ENCODE measurements at places on chromosomes 4 and X.

GRCh38 chrX:103614999-103615398, 7.2 kb downstream of the TCEAL3 start:
- DNase-seq, result no peak

DNA sequence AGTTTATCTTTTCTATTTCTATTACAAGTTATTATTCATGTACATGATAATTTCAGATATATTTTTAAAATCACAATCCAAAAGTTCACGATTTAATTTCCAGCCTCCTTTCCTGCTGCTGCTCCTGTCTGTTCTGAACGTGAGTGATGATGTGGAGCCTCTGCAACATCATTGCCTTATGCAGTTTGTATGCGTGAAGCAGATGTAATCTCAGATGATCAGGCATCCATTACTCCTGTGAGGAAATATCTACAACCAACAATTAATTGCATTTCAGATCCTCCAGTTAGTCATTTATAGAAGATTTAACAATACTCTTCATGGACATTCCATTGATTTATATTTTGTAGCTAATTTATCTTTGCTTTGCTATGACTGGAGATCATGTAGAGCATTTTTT, 668.7 kb upstream of the EPHA5 start:
- DNase-seq, result no peak

DNA sequence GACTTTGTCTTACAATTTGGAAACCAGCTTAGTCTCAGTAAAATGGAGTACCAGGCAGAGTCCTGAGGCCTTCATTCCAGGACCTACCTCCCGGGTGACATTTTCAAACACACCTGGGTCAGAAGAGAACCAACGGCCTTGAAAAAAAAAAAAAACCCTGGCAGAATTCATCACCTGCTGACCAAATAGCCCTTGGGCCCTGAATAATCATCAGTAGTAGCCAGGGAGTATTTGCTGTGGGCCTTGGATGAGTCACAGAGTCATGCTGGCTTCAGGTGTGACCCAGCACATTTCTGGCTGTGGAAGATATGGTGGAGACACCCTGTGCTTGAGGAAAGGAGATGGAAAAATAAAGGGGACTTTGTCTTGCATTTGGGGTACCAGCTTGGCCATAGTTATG, 92.2 kb downstream of the LPAR4 start:
- no peak for DNase-seq

- DNase-seq, result no peak
These were observed 521.0 kb upstream of the IGFBP7 start for GRCh38 chr4:57631147-57631546.

DNA sequence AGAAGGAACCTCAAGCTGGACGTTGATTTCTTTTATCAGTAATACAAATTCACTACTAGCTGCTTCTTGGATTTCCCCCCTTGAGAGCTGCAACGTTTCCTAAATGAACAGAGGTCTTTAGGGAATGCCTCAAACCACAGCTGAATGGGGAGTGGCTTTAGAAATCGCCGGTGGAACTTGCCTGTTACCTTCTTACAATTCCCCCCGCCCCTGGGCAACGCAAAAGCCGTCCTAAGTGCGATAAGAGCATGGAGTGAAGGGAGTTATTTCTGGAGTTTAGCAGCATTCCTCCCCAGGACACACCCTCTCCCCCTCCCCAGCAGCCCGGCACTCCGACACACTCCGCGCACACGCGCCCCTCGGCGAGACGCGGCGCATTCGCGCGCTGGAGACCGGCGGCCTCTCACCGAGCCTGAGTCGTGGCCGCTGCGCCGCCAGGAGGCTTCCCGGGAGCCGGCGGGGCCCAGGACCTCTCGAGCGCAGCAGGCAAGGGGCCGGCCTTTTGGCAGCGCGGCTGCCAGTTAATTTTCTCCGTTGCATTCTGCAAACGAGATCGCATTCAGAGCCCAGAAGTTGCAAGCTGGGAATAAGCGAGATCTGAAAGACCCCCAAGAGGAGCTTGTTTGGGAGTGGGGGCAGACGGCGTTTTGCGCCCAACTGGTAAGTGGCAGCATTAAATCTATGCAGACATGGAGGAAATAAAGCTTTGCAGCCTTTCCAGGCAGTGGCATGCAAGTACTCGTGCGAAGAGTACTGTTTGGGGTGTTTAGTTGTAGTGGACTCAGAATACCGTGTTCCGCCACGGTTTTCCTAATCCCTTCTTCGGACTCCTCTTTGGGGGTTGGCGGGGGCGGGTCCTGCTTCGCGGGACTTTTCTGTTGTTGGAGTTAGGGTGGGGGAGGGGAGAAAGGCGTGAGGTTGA, 134.7 kb downstream of the PALLD start:
- no peak for DNase-seq

GRCh38 chr4:73259571-73260090, 1.0 kb upstream of the ANKRD17 start:
- DNase-seq, result no peak

- DNase-seq, result no peak
These were observed 73.7 kb downstream of the LEF1 start for GRCh38 chr4:108094923-108095482.

DNA sequence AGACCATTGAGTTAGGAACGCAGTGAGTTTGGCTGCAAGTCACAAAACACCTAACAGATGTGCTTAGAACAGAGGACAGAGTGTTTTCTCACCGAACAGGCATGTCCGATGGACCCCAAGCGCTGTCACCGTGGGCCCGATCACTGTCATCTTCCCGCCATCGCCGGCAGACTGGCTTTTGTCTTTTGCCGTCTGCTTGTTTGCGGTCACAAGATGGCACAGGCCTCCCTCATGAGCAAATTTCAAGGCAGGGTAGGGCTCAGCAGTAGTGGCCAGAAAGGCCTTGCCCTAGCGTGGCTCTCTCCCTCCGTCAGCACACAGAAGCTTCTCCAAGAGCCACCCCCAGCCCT, 21.4 kb upstream of the MRFAP1 start:
- no peak for DNase-seq

DNA sequence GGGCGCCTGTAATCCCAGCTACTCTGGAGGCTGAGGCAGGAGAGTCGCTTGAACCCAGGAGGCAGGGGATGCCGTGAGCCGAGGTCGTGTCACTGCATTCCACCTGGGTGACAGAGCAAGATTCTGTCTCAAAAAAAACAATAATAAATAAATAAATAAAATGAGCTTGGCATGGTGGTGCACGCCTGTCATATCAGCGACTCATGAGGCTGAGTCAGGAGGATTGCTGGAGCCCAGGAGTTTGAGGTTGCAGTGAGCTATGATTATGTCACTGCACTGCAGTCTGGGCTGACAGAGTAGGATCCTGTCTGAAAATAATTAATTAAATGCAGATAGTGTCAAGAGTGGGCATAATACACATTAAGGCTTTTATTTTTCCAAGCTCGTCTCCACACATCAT, 77.5 kb downstream of the DHRSX start:
- no peak for DNase-seq

DNA sequence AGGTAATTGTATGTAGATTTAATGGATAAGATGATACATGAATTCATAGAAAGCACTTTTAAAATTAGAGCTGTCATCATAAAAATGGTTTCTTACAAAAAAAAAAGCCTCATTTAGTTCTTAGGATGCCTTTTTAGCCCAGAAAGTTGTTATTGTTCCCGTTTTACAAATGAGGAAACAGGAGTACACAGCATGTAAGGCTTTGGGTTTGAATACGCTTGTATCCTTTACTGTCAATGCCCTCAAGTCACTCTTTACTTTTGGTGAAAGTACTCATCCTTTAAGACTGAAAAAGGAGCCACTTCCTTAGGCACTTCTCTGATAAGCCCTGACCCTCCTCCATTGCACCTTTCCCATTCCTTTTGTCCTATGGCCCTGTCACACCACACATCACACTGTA, 4.9 kb downstream of the EREG start:
- DNase-seq, result no peak

- DNase-seq, result no peak
These were observed 71.3 kb downstream of the MAP3K15 start for GRCh38 chrX:19443869-19444526.

GRCh38 chr4:75432683-75433082, 81.5 kb downstream of the RCHY1 start:
- DNase-seq, result no peak

DNA sequence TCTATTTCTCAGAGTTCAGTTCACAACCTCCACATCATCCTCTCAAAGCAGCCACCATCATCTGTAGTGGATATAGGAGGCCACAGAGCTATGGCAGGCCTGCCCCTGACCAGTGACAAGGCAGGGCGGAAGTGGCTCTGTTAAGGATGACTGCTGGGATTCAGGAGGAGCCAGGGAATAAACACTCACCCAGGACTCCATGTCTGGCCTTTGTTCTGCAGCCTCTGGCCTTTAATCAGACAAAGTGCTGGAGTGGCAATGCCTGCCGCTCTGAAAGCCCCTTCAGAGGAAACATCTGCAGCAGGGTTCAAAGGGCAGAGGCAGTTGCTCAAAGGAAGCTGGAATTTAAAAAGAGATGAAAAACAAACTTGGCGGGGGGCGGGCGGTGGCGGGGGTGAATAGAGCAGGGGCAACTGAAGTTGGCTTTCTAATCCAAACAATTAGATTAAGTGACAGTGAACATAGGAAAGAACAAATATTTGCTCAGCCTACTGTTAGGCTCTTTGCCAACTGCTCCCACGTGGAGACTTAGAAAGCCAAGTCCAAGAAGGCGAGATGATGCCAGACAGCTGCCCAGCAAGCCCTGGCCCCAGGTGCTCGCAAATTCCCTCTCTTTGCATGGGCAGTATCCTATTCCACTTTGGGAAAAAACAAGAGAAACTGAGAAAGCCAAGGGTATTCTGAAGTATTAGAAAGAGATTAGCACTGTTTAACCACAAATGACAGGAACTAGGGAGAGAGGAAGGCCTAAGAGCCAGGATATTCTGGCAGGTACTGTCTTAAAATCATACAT, 5.5 kb downstream of the MPP1 start:
- DNase-seq, result no peak

GRCh38 chr4:80171251-80171650, 26.1 kb upstream of the PRDM8 start:
- no peak for DNase-seq
